ENCODE measurements at places on chromosomes 4 and X.

DNA sequence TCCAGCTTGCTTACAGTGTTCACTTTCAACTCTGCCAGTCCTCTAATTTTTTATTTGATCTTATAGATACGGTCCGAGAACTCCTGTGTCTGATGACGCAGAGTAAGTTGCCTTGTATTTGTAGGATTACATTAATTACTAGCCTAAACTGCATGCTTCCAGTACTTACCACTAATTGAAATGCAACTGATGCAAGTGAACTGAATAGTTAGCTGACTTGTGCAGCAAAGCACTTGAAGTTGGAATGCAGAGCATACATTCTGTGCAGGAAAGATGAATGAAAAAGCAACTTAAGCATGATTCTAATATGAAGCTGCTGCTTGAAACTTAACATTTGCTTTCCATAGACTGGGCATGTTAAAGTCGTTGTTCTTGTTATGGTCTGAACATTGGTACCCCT is 100.9 kb downstream of the LIMCH1 start:
- no peak for DNase-seq

- DNase-seq: no peak
These were observed 72.8 kb downstream of the MAOB start for GRCh38 chrX:43809463-43809862.

DNA sequence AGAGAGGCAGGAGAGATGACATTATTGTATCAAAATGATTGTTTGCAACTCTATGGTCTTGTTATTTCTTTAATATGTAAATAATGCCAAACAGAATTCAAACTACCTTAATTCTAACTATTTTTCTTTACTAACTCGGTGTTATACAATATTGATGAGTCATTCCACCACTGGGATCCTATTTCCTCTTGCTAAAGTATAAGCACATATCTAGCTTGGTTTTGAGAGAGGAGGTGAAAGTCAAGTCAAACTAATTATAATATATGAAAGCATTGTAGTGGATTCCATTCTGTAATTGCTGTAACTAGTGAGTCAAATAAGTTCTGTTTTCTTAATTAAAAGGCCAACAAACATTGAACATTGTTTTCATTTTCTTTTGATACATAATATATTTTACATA is 837.6 kb downstream of the PDHA2 start:
- no peak for DNase-seq

DNA sequence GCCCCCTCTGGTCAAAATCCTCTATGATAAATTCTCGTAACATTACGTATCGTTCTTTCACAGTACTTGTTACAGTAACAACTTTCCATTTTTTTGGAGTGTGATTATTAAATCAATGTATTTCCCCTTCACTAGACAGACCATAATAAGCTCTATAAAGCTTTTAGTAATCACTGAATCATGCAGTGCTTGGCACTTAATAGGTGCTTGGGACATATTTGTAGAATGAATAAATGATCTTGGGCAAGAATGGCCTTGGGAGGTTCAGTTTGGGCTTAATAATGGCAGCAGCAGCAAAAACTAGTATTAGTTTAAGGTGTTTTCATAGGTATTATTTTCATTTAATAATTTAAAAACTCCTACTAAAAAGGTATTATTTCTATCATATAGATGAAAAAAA is 33.4 kb upstream of the SFRP2 start:
- DNase-seq: no peak

- no peak for DNase-seq
These were observed 138.9 kb downstream of the SOWAHB start for GRCh38 chr4:76758996-76759395.
